Cardiac muscle cell (in vitro differentiated cells and primary cell): ENCODE measurements at places on chromosomes 16 and 17. TPM values are rescaled to one million over a fixed set of nuclear protein-coding genes. Genes with fewer than 3 reads are reported as not detected.

The NLGN2 gene
- 5.2 and 8.4 TPM in 2 replicates for polyA plus RNA-seq

The TAT gene
- polyA plus RNA-seq, result 0.04 TPM in 2 replicates

The SCGB1C2 gene
- not detected in 2 replicates for polyA plus RNA-seq

The GRB7 gene
- 1.8 and 5.6 TPM in 2 replicates for polyA plus RNA-seq

The TLCD3B gene
- polyA plus RNA-seq, result not detected in 2 replicates

The UTS2R gene
- 4.1 and 5.0 TPM in 2 replicates for polyA plus RNA-seq

The TRIM72 gene
- not detected in 2 replicates for polyA plus RNA-seq

The TNRC6C gene
- polyA plus RNA-seq, result 6.5 and 7.4 TPM in 2 replicates

The NUBP2 gene
- 121 and 138 TPM in 2 replicates for polyA plus RNA-seq

The MMP28 gene
- polyA plus RNA-seq, result 0.84 and 0.94 TPM in 2 replicates

The G6PC1 gene
- not detected in 2 replicates for polyA plus RNA-seq

The CDK5R1 gene
- polyA plus RNA-seq, result 1.2 and 2.5 TPM in 2 replicates

The SAT2 gene
- 142 and 148 TPM in 2 replicates for polyA plus RNA-seq

The CA7 gene
- polyA plus RNA-seq, result 0.46 and 1.2 TPM in 2 replicates

The TLCD3A gene
- polyA plus RNA-seq, result 20.3 and 27.0 TPM in 2 replicates

The GSDMA gene
- not detected in 2 replicates for polyA plus RNA-seq

The YBX2 gene
- polyA plus RNA-seq, result 20.9 and 32.7 TPM in 2 replicates

The TSPOAP1 gene
- 77.5 and 85.3 TPM in 2 replicates for polyA plus RNA-seq

The KRTAP4-11 gene
- not detected in 2 replicates for polyA plus RNA-seq

The HEXIM1 gene
- 17.7 and 17.9 TPM in 2 replicates for polyA plus RNA-seq

The EVPLL gene
- not detected in 2 replicates for polyA plus RNA-seq

The MMP25 gene
- polyA plus RNA-seq, result 4.3 and 5.8 TPM in 2 replicates

The MMP2 gene
- 39.9 and 55.2 TPM in 2 replicates for polyA plus RNA-seq

The CTRB2 gene
- 0.76 TPM in 1 of 2 replicates, not detected in the other for polyA plus RNA-seq

The ITFG1 gene
- 118 and 134 TPM in 2 replicates for polyA plus RNA-seq

The MYOCD gene
- 70.8 and 93.1 TPM in 2 replicates for polyA plus RNA-seq

The TTLL6 gene
- polyA plus RNA-seq, result not detected in 2 replicates

The HEATR9 gene
- polyA plus RNA-seq, result 0.09 and 0.36 TPM in 2 replicates

The PPP1R27 gene
- 1.0 TPM in 1 of 2 replicates, not detected in the other for polyA plus RNA-seq

The FNDC8 gene
- 0.27 TPM in 1 of 2 replicates, not detected in the other for polyA plus RNA-seq

The EPOP gene
- polyA plus RNA-seq, result 1.9 and 2.0 TPM in 2 replicates

The SYCE1L gene
- polyA plus RNA-seq, result 6.6 and 7.2 TPM in 2 replicates

The KRTAP4-5 gene
- not detected in 2 replicates for polyA plus RNA-seq

The GNG13 gene
- 0.79 TPM in 1 of 2 replicates, not detected in the other for polyA plus RNA-seq

The DNAAF8 gene
- polyA plus RNA-seq, result 0.07 and 1.2 TPM in 2 replicates

The KCNG4 gene
- not detected in 2 replicates for polyA plus RNA-seq

The HOXB1 gene
- 9.1 and 12.4 TPM in 2 replicates for polyA plus RNA-seq

The MYO15A gene
- polyA plus RNA-seq, result 3.9 and 4.9 TPM in 2 replicates

The TPSB2 gene
- not detected in 2 replicates for polyA plus RNA-seq

The GRIN2A gene
- 0.42 and 1.9 TPM in 2 replicates for polyA plus RNA-seq

The CCR7 gene
- polyA plus RNA-seq, result 0.57 TPM in 1 of 2 replicates, not detected in the other

The CES5A gene
- polyA plus RNA-seq, result not detected in 2 replicates

The TMEM220 gene
- polyA plus RNA-seq, result 2.6 and 2.8 TPM in 2 replicates

The FSCN2 gene
- polyA plus RNA-seq, result 1.5 and 2.4 TPM in 2 replicates

The CRAMP1 gene
- polyA plus RNA-seq, result 7.7 and 10.3 TPM in 2 replicates

The CDRT15L2 gene
- polyA plus RNA-seq, result not detected in 2 replicates

The MT1M gene
- polyA plus RNA-seq, result not detected in 2 replicates

The TPPP3 gene
- 6.2 and 7.2 TPM in 2 replicates for polyA plus RNA-seq

The TVP23B gene
- polyA plus RNA-seq, result 25.7 and 28.3 TPM in 2 replicates
